ENCODE measurements at places on chromosomes 16 and 17.

GRCh38 chr17:81254955-81255717 is 16.0 kb downstream of the NDUFAF8 start:
- DNase-seq = no peak

GRCh38 chr17:64025732-64026294 is 5.4 kb upstream of the ICAM2 start:
- DNase-seq = peak; percentile 84

GRCh38 chr16:2468233-2468724 is 2.8 kb upstream of the NTN3 start:
- no peak for DNase-seq

GRCh38 chr16:47395733-47396498 is 64.9 kb downstream of the ITFG1 start:
- DNase-seq = no peak

DNA sequence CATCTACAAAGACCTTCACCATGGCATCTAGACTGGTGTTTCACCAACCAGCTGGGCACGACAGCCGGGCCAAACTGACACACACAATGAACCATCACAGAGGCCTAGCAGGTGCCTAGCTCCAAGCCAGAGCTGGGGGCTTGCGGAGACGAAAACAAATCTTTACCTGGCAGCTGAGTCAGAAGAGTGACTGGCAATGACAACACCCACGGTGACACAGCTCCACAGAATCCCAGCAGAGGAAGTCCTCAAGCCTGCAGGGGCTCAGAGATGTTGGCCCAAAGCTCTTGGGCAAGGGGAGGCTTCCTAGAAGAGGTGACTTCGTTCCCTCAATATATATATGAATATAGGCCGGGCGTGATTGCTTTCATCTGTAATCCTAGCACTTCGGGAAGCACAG is 5.1 kb downstream of the MMP25 start:
- DNase-seq = no peak

GRCh38 chr17:47287639-47288038 is 34.0 kb downstream of the ITGB3 start:
- DNase-seq = no peak

DNA sequence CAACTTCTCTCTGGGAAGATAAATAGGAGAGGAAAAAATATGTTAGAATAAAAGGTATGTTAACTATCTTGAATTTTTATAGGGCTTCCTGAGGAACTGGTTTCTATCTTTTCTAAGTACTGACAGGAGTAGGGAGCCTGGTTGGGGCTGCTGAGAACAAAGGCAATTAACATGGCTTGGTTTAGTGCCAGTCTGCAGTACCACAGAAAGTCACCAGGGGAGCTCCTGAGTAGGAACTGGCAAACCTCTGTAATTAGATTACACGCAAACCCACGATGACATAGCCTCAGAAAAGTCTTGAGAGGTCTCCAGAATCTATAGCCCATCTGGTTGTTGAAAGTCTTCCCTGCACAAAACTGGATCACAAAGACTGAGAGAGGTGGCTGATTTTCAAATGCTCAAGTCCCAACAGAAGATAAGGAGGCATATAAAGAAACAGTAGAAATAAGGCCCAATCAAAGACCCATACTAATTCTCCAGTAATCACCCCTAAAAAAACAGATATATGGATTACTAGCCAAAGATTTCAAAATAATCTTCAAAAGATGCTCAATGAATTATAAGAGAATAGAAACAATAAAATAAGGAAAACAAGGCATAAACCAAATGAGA is 11.7 kb upstream of the CNTNAP4 start:
- DNase-seq = no peak

DNA sequence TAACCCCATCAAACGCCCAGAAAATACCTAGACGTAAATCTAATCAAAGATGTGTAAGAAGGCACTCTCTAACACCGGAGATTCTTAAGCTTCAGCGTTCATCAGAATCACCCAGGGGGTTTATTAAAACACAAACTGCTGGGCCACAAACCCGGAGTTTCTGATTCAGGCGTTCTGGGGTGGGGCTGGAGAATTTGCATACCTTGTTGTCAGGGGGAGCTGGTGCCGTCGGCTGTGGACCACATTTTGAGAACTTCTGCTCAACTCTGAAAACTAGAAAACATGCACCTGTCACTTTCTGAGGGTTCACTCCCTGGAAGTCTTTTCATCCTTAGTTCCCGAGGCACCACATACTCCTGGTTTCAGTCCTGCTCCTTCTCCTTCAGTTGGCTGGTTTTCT is 48.6 kb upstream of the WSCD1 start:
- no peak for DNase-seq

DNA sequence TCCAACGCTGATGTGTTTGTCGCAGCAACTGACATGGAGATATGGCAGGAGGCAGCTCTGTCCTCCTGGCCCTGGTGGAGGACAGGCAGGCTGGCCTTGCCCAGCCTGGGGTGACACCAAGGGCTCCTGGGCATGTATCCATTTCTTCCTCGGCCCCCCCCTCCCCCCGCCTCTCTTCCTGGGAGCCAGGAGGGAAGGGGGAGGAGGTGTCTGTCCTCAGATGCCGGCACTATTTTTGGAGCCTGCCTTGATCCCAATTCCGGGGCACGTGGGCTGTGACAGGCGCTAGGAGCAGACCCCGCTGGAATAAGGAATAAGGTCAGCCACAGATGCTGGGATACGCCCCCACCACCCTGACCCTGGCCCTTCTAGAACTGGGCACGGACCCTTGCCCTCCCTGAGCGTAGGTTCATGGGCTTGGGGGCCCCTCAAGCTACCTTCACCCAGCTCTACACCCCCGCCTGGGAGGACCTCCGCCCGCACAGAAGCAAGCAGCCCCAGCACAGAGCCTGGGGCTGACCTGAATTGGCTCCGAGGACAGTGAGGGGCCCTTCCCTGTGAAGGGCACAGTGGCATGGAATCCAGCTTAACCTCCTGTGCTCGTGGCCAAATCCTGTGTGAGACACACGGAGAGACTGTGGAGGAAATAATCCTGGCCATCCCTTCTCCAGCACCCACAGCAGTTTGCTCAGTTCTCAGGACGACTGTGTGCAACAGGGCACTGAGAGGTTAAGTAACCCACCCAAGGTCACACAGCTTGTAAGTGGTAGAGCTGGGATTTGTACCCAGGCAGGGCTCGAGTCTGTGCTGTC is 24.1 kb downstream of the SEC14L5 start:
- no peak for DNase-seq

DNA sequence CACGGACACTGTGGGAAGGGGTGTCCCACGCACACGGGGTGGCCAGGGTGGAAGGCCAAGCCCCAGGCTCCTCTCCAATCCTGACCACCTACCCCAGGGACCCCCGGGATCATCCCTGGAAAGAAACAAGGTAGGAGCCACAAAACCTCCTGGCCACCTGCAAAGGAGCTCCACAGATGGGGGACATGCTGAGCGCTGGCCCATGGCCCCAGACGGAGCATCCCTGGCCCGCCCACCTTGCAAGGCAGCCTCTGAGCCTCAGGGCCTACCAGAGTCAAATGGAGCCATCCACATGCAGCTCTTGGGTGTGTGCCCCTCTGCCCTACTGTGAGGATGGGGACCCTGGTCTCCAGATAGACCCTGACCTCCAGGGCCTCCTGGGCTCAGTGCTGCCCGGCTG is 16.3 kb downstream of the SLC38A10 start:
- no peak for DNase-seq

DNA sequence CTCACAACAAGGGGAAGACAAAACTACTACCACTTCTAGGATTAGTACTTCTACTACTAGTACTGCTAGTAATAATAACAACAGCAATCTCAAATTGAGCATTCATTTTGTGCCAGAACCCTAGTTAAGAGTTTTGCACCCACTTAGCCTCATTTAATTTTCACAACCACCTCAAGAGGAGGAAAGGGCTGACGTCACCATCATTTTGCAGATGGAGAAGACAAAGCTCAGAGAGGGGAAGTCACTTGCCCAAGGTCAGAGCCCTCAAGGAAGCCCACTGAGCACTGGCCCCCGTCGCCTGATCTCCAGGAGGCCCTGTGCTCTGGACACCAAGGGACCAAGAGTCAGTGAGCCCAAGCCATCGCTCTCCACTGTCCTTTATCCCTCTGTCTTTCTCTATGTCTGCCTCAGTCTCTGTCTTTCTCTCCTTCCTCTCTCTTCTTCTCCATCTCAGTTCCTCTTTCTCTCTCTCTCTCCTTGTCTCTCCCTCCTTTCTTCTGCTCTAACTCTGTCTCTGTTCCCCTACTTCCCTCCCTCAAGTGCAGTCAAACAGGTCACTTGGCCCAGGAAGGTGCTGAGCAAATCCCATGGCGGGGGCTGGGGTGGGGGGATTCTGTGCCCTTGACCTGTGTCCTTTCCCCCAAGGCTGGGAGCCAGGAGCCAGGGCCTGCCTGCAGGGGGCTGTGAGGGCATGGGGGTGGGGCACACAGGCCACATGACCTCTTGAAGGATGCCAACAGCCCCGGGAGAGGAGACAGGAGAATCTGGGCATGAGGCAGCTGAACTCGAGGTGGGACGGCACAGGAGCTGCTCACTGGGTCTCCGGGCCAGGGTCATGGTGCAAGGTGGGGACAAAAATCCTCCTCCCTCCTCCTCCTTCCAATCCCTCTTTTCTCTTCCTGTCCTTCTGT is 11.2 kb upstream of the NGFR start:
- no peak for DNase-seq

- DNase-seq = peak; percentile 84
Observed at GRCh38 chr17:64006361-64007088, 8.4 kb downstream of the PRR29 start.

DNA sequence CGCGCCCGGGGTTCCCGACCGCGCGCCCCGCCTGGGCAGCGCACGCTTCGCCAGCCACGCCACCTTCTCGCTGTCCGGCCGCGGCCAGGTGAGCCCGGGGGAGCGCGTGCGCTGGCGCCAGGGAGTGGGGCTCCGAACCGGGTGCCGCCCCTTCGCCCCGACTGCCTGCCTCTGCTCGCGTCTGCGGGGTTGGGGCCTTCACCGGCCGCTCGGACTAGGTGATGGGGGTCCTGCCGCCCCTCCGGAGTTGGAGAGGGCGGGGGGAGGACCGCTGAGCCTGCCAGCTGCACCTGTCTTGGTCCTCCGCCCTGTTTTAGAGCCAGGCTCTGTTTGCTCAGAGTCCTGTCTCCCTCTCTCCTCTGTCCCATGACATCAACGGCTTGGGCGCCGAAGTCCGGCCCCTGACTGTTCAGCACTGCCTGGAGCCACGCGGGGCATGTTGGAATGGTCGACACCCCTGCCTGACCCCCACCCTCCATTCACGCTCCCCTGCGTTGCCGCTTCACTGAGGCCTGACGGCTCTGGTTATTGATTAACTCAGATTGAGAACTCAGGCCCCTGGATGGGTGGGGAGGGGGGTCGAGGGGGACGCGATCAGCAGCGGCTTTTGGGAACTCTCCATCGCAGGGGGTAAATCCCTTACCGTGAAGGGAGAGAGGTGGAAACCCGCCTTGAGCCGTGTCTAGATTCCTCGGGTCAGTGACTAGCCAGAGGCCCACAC is 748 bp downstream of the SMTNL2 start:
- no peak for DNase-seq

GRCh38 chr16:89478576-89479221 is 11.7 kb downstream of the ANKRD11 start:
- no peak for DNase-seq

- no peak for DNase-seq
Observed at GRCh38 chr17:77352996-77353395, 212.2 kb downstream of the SEC14L1 start.

DNA sequence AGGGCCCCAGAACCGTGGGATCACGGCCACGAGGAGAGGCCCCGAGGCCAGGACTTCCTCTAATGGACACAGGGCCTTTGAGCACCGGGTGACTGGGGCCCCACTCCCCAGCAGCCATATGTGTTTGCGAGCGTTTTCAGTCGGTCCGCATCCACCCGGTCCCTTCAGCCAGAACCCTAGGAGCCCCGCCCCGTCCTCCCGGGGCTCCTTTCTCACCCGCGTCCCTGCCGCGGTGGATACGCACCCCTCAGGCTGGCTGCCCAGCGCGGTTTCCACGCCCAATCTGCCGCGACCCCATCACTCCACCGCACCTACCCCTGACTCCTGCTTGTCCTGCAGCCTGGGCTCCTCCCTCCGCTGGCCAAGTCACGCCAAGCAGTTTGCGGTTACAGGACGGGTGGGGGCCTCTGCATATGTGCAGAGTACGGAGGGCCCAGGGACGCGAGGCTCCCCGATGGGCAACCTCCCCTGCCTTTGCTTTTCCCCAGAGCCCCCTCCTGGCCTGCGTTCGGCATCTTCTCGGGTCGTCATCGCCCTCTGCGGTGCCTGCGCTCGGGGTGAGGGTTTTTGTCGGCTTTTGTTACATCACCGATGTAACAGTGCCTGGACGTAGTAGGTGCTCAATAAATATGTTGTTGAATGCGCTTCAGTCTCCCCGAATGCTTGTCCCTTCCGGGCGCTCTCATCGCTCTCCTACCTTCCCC is 1.0 kb upstream of the TTYH2 start:
- DNase-seq = no peak

GRCh38 chr16:9159839-9160550 is 68.6 kb downstream of the HAPSTR1 start:
- no peak for DNase-seq

- no peak for DNase-seq
Observed at GRCh38 chr17:71176928-71177443, 943.8 kb upstream of the SOX9 start.

- no peak for DNase-seq
Observed at GRCh38 chr17:46141645-46142044, 51.6 kb downstream of the KANSL1 start.

- no peak for DNase-seq
Observed at GRCh38 chr16:57354311-57354710, 4.3 kb upstream of the CCL22 start.

DNA sequence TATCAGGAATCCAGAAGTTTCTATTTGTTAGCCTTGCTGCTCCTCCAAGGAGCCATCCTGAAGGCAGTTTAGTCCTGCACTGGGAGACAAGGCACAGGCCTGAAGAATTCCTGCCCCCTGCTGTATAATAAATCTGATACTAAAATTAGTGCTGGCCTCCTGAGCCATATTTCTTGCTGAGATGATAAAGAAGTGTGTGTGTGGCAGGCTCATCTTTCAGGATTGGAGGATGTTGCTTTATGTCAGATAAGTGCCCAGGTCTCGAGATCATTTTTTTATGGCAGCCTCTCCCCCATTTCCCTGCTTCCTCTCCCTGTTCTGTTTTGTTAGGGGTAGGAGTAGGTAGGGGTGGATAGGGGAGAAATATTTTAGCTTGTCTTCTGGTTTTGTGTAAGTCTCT is 26.0 kb downstream of the MSI2 start:
- DNase-seq = no peak

DNA sequence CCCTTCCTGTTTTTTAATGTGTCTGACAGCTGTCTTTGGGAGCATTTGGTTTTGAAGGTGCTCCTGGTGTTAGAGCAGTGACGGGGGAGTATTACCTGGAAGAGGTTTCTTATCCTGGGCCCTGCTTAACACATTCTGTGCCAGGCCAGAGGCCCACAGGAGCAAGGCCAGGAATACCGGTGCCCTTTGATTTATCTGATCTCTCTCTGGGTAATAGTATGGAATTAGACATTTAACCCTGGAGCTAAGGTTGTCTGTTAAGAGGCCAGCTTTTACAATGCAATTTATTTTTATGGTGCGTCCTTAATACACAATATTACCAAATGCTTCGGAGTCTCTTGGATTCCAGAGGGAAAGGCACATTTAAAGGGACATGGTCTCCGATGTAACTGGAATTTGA is 37.2 kb upstream of the GSE1 start:
- no peak for DNase-seq

GRCh38 chr16:50300942-50301625 is 34.7 kb downstream of the ADCY7 start:
- DNase-seq = no peak

All from vagina (tissue), 2 donors.